ENCODE measurements at places on chromosomes 11 and 22.
A peak's percentile ranks its signal among the peaks of the same experiment; 100 is the strongest.

DNA sequence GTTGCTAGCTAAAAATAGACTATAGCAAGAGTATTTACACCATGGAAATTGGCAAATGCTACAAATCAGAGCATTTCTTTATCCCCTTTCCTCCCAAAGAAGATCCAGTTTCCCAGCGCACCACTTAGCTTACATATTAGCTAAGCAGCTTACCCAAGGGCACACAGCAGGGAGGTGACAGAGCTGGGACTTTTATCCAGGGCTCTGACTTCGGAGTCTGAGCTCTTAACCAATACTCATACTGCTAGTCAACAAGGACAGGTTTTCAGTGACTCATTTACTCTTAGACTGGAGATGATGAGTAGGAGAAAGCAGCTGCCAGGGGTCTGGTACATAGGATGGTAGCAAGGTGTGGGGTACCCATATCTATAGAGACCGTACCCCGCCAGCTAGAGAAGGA, 38.4 kb downstream of the NAV2 start:
- DNase-seq, result no peak

GRCh38 chr11:117731722-117732290, 65.2 kb downstream of the DSCAML1 start:
- DNase-seq, result no peak

GRCh38 chr22:28346308-28346707, 333.3 kb downstream of the TTC28 start:
- no peak for DNase-seq

GRCh38 chr11:68036717-68037239, 2.0 kb upstream of the TCIRG1 start:
- DNase-seq, result no peak

DNA sequence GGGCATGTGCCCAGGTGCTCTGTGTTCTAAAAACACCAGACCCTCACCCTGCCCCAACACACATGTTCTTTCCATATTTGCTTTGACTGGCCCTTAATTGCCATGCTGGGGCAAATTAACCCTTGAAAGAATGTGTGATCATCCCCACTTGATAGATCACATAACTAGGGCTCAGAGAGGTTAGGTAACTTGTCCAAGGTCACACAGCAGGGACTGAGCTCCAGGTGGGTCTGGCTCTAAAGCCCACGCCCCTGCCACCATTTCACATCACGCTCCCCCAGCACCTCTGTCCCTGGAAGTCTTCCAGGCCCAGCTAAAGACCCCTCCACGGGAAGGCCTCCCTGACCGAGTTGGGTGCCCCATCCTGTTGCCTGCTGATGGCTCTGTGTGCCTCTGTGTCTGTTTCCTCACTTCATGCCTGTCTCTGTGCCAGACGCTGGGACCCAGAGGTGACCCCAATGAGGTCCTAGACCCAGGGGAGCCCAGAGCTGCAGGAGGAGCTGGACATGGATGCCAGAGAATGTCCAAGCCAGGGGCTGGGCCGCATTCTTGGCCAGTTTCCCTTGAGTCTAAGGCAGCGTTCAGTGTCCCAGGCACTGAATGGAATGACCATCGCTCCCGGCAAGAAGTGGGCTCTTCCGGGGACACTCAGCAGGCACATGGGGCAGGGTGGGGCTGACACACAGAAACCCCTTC, 79.7 kb downstream of the MYO7A start:
- DNase-seq, result no peak

GRCh38 chr11:97934572-97935208, 1086.1 kb upstream of the CNTN5 start:
- DNase-seq, result no peak

DNA sequence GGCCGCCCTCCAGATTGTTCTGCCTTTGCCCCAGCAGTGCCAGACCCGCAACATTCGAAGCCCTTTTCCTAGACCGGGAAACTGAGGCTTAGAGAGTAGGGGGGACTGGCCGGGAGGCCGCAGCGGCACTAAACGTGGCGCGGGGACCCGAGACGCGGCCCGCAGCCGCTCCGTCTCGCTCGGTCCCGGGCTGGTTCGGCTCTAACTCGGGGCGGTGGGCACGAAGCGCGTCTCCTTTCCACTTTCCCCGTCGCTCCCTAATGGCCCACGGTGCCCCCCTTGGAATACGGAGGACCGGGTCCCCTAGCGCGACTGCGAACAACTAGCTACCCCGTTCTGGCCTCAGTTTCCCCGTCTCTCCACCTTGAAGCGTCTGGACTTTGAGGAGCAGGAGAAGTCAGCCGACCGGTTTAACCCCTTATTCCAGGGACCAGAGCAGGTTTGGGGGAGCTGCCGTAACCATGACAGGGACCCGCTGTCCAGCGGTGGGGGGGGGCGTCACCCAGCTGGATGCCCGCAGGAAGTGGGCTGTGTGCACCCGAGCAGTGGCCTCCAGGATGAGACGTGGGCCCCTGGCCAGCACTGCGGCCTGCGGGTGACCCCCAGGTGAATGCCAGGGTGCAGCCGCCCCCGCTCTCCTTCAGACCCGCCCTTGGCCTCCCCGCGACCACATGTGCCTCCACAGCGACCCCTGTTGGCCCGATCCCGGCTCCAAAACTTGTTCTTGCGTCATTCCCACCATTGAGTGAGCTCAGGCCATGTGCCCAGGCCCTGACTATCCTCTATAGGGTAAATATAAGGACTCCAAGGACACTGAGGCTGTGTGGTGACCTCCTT, 1.1 kb downstream of the CDC42EP1 start:
- DNase-seq, result peak; percentile 78
